ENCODE measurements at places on chromosomes 16 and 17. TPM values are rescaled to one million over a fixed set of nuclear protein-coding genes. Genes with fewer than 3 reads are reported as not detected.

DNA sequence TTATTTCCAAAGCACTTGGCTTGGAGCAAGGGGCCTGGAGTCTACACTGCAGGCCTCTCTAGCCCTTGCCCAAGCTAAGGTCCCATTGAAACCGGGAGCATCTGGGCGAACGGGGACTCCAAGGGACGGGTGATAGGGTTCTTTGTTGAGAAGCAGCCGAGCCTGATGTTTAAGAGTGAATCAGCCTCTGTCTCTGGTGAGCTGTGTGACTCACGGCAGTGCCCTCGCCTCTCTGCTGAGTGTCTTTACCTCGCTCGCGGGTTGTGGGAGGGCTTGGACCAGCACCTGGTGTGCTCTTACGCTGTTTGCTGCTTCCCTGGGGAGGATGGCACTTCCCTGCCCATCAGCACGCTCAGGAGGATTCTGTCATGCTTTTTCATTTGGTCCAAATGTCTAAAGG is 1.3 kb downstream of the HGS start:
- DNase-seq: no peak

DNA sequence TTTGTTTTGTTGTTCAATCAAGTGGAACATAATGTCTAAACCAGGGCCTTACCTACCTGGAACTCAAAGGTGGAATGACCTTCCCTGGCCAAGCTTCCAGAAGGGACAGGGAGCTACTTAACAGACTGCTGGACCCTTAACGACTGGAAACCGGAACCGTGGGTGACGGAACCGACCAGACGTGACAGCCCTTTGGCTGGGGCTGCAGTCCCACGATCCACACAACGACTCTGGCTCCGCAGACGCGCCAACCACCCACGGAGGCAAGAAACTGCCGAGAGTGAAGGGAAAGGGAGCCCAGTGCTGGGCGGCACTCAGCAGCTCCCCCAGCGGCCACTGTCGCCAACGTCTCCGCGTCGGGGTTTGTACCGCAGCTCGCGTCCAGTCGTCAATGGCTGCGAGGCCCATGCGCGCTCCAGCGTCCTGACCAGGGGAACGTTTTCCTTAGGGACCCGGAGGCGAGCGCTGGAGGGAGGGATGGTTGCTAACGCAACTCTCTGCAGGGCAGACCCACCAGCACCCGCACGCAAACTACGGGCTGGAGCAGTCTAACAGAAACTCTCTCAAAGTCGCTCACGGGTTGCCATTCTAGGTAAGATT is 5.5 kb upstream of the KIF22 start:
- DNase-seq: peak; percentile 94

DNA sequence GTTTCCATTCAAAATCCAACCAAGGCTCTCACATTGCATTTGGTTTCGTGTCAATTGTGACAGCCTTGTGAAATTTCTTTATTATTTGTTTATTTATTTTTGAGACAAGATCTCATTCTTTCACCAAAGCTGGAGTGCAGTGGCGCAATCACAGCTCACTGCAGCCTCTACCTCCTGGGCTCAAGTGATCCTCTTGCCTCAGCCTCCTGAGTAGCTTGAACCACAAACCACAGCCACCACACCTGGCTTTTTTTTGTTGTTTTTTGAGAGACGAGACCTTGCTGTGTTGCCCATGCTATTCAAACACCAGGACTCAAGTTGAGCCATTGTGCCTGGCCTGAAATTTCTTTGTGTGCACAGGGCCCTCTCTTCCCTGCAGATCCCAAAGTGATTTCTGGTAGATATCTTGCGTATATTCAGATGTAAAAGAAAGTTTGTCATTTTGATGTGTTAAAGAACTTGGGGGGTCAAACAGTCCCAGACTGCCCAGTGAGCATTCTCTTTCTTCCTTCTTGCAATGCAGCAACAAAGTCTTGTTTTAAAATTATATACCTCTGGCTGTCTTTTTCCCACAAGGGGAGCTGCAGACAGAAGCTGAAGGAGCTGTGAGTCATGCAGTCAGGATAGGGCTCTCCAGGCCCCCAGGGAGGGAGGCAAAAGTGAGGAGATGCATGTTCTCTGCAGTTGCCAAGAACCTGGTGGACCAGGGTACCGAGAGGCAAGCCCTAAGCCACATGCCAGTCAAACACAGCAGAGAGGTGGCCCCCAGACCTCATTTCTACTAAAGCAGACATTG is 15.5 kb upstream of the USP22 start:
- peak; percentile 48 for DNase-seq

The KRTAP2-1 gene
- total RNA-seq: not detected

GRCh38 chr17:6413065-6413464 is 21.9 kb downstream of the AIPL1 start:
- no peak for DNase-seq

DNA sequence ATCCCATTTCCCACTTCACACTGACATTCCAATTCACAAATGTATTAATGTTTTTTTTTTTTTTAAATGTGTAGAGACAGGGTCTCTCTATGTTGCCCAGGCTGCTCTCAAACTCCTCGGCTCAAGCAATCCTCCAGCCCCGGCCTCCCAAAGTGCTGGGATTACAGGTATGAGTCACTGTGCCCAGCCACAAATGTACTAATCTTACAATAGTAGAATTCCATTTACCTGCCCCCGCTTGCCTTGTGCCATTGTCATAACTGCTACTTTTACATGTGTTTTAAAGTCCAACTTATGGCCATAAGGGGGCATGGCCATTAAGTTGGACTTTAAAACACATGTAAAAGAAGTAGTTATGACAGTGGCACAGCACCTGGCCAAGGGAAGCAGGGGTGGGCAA is 4.6 kb downstream of the MMP28 start:
- no peak for DNase-seq

- DNase-seq: no peak
Observed at GRCh38 chr16:78258375-78259065, 159.1 kb downstream of the WWOX start.
